ENCODE measurements at places on chromosomes 7 and 10. TPM values are rescaled to one million over a fixed set of nuclear protein-coding genes. Genes with fewer than 3 reads are reported as not detected.

DNA sequence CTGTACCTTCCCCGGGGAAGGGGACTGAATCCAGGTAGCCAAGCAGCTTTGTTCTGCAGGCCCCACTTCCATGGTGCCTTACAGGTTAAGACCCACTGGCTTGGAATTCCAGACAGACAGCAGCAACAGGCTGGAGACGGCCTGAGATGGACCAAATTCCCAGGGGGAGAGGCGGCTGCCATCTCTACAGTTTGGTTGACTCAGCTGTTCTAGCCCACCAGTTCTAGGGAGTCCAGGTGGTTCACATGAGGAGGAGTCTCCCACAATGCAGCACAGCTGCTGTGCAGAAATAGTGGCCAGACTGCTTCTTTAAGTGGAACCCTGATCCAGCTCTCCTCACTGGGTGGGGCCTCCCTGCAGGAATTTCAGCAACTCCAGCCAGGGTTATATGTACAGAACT is 74.1 kb downstream of the C10orf67 start:
- DNase-seq: no peak

DNA sequence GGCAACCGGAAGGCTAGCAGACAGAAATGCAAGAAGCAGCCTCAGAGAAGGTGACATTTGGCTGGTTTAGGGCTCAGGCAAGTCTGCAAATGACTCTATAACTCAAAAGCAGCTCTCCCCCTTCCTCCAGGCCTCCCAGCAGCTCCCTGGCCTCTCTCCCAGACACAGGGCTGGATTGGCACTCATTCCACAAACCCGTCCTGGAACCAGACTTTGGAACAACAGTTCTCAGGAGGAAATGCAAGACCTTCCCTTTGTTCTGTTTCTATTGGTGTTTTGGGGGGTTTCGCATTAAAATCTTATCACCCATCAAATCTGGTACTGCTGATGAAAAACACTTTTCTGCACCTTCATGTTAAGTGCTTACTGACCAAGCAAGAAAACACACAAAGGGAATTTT is 40.3 kb upstream of the EFCAB10 start:
- DNase-seq: peak; percentile 7

DNA sequence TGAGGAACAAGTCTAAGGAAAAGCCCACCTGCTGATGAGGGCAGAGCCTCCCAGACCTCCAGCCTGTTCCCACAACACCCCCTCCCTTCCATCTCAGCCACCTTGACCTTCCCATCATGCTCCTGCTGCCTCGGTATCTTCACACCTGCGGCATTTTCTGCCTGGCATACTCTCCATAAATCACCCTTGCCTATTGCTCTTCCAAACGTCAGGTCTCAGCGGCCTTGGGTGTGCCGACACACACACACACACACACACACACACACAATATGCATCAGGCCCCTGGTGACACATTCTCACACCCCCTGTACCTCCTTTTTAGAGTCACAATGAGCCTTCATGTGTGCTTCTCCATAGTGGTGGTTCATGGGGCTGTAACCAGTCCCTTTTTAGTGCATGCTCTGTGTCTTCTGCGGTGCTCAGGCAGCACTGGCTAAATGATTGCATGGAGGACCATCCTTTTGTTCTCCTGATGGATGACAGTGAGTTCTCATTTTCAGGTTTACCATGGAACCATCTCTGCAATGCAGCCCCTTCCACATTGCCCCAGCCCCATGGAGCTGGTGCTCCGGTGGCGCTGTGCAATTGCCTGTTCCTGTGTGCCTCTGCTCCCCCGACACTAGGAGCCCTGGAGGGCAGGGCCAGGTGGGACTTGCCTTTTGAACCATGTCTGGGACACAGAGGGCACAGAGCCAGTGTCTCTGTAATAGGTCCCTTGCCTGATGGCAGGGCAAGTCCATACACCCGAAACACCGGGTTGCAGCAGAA is 4.5 kb downstream of the ADIRF start:
- no peak for DNase-seq

- DNase-seq: no peak
Measured at GRCh38 chr10:77245953-77246352, 391.7 kb downstream of the KCNMA1 start.

The SH2D4B gene
- 0.01 TPM for polyA plus RNA-seq

The DKK1 gene
- 2.7 TPM for polyA plus RNA-seq

Data from large intestine (tissue), 12 donors.